ENCODE measurements at places on chromosomes 11 and 22.

DNA sequence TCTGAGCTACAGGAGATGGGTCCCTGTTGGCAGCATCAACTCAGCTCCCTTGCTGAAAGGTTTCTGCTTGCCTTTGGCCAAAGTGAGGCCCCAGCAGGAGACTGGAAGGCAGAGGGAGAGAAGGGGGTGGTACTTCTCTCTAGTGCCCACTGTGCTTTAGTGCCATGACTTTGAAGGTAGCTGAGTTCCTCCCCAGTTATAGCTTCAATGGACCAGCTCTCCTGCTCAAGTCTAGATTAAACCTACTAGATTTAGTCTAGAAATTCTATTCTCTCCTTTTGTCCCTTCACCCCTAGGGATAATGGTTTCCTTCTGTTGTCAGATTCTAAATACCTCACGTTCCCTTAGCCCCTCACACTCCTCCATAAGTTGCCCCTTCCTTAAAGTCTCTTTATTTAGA is 119.2 kb downstream of the TIMP3 start:
- no peak for DNase-seq

- no peak for DNase-seq
These were observed 15.9 kb downstream of the IL10RA start for GRCh38 chr11:118002010-118002540.

DNA sequence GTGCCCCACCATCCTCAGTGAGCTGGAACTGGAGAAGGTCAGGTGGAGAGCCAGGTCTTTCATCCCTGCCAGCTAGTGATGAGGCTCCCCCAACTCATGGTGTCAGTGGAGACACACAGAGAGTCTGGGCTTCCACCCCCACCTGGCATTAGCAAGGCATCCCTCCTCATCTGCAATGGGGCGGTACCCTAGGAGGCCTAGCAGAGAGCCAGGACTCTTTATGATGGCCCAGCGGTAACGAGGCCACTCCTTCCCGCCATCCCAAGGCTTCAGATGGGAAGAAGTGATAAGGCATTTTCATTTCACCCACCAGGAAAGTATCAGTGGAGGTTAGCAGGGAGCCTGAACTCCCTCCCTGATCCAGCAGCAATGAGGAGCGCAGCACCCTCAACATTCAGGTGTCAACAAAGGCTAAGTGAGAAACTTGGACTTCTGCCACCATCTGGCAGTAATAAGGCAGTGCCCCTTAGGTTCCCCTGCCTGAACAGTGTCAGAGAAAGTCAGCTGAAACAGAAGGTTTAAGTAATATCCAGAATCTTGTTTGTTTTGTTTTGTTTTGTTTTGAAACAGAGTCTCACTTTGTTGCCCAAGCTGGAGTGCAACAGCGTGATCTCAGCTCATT is 40.5 kb upstream of the FBLN1 start:
- no peak for DNase-seq

GRCh38 chr11:93410441-93410840 is 79.9 kb downstream of the DEUP1 start:
- no peak for DNase-seq

DNA sequence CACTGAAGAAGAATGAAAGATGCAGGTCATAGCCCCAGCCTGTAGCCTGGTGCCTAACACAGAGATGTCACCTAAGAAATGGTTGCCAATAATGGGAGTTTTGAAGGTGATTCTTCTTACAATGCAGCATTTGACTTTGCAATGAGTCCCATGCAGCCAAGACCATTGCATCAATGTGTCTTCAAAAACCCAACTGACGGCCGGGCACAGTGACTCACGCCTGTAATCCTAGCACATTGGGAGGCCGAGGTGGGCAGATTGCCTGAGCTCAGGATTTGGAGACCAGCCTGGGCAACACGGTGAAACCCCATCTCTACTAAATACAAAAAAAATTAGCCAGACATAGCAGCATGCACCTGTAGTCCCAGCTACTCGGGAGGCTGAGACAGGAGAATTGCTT is 89.3 kb upstream of the ASPHD2 start:
- no peak for DNase-seq

DNA sequence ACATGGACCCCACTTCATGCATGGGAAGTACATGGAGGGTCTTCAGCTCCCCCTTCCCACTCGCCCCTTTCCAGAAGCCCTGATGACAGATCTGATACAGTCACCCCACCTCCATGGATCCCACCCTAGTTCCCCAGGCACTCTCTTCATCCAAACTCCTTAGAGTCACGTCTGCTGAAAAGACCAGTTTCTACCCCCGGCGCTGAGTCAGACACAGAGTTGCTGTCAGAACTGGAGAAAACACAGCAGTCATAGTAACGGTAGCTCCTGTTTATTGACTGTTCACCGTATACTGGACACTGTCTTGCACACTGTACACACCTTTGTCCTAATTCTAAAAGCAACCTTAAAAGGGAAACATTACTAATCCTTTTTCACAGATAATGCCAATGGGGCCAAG is 29.1 kb downstream of the DRD2 start:
- DNase-seq, result peak; percentile 59

DNA sequence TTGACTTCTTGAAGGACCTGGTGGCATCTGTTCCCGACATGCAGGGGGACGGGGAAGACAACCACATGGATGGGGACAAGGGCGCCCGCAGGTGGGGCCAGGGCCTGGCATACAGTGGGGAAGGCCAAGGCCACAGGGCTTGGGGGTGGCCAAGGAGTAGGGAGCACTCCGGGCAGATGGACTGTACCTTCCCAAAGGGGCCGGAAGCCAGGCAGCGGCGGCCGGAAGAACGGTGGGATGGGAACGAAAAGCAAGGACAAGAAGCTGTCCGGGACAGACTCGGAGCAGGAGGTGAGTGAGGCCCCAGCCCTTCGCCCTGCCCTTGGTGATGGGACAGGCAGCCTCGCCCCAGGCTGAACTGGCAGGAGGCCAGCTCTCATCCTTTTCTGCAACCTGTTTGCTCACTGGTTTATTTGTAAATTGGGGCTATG is 1.2 kb downstream of the DRAP1 start:
- DNase-seq, result no peak

DNA sequence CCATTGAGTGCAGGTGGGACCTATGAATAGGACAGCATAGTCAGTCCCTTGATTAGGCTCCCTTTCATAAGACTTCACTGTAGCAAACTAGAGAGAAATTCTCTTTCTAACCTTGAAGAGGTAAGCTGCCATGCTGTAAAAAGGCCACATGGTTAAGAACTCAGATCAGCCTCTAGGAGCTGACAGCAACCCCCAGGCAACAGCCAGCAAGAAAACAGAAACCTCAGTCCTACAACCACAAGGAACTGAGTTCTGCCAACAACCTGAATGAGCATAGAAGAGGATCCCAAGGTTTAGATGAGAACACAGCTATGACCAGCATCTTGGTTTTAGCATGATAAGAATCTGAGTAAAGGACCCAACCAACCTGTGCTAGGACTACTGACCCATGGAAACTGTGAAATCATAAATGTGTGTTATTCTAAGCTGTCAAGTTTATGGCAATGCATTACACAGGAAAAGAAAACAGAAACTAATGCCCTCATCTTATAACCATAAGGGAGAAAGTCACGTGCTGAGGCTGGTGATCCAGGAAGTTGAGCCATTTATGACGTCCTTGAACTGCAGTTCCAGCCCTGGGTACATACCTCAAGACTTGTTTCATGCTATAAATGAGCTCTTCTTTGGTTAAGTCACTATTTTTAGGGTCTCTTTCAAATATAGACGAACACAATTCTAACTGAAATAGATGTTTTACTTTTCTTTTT is 43.3 kb downstream of the RAB38 start:
- no peak for DNase-seq
